ENCODE measurements at places on chromosomes 1 and 21.
A peak's percentile ranks its signal among the peaks of the same experiment; 100 is the strongest.

DNA sequence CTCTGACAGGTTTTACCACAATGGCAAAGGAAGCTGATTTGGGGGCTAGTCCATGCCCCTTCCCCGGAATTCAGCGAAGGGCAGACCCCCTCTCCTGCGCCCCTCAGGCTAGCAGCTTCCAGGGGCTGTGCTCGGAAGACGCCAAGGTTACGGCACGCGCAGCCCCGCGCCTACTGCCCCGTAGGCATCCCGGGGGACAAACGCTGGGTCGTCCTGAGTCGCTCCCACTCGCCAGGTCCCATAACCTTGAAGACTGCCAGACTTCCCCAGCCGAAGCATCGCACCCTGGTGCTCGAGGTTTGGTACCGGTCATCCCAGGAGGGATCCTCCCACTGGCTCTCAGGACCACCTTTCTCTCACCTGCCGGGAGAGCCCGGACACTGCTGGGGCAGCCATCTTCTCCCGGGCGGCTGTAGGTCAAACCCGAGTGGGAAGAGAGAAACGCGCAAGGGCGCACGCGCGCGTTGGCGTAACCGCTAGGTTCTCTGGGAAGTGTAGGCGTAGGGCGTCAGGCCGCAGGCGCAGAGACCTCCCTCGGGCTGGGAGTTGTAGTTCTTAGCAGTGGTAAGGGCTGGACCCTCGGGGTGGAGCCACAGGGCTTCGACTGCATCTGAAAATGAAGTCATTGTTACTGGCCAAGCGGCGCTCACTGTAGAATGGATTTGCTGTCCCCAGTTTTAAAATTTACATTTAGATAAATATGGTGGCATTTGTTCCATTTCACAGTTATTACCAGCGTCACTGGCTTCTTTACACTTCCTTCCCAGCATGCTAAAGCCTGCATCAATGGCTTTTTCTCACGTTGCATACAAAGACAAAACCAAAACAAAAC is at the start of gene ATP5PO:
Gene ATP5PO, minus strand, starts transcription at position 437 of the 832 bp plus-strand sequence. Its CDS starts 41 bp downstream, at position 396.
- DNase-seq: peak; percentile 96

DNA sequence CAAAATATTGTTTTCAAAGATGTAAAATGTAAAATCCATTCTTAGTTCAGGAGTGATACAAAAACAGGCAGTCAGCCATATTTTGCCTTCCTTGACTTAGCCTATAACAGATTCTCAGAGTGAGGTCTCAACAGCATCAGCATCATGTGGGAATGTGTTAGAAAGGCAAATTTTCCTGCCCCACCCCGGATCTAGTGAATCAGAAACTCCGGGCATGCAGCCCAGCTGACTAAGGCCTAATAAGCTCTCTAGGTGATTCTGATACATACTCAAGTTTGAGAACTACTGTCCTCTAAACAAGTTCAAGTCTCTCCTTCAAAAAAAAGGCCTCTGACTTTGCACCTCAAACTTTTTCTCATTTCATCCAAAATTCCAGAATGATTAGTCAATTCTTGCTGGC is 46.9 kb upstream of the PRRC2C start:
- no peak for DNase-seq

DNA sequence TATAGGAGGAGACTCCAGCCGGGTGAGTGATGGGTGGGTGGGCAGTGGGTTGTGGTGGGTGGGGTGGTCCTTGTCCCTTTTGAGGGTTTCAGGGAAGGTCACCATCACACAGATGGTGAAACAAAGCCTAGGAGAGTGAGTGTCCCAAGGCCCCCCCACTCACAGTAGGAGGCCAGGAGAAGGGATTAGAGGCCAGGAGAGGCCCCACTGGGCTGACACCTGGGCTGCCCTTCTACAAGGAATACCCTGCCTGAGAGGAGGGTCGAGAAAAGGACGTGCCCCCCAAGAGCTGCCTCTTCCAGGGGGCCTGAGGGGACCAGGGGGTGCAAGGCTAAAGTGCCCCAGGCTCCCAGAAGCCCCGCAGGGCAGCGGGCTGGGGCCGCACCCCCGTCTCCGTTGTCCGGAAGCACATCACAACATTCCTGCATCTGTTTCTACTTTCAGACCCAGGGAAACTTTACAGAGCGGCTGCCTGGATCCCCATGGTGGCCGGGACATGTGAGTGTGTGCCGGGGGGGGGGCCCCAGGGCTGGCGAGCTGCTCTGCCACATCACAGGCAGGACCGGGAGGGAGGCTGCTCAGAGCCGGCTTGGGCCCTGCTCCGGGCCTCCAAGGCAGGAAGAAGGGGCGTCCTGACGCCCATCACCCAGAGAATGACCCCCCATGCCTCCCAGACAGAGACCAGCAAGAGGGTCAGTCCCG is 68.2 kb downstream of the ARHGEF16 start:
- no peak for DNase-seq

DNA sequence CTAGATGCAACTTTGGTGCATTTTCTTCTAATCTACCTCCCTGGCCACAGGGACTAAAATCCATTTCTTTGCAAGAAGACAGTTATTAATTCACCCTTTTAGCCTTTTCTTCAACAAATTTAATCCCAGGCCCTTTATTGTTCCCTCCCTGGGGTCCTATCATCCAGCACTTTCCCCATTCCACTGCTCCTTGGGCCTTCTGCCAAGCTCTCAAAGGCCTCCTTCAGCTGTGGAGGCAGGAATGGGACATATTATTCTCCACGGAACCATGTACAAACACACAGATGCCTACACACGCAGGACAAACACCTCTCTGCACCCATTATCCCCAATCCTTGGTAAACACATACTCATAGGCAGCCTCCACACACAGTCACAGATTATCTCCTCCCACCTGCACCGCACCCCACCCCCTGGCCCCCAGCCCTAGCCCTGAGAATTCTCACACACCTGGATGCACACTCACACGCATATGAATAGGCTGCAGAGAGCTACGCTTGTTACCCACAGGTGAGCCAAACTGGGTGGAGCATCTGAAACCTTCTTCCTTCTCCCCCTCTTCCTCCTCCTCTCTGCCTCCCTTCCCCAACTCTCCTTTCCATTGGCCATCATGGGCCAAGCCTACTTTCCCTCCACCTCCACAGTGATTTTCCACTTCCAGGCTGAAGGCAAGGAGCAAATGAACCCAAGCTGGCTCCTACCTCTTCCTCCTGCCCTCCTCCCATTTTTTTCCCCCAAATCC is 11.7 kb downstream of the TAGLN2 start:
- DNase-seq: no peak

- no peak for DNase-seq
These were observed 976.9 kb downstream of the BRINP3 start for GRCh38 chr1:189500778-189501177.

DNA sequence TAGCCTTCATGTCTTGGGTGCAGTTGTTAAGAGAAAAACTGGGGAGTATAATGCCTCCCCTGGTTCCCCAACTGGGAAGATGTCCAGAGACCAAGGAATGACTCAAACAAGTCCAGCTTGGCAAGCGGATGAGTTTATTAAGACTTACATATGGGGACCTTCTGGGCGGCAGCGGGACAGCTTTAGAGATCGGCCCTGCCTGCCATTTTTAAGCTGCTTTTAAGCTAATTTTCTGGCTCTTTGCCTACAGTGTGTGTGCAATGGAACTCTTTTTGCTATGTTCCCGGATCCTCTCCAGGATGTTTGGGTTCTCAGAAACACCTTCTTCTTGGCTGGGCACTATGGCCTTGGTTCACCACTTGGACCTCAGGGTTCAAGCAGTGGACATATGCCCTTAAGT is 99.5 kb downstream of the RYR2 start:
- no peak for DNase-seq

Data from endothelial cell (in vitro differentiated cells).